NCI-H2029 (cell line): ENCODE measurements at places on chromosomes 11 and 22.

DNA sequence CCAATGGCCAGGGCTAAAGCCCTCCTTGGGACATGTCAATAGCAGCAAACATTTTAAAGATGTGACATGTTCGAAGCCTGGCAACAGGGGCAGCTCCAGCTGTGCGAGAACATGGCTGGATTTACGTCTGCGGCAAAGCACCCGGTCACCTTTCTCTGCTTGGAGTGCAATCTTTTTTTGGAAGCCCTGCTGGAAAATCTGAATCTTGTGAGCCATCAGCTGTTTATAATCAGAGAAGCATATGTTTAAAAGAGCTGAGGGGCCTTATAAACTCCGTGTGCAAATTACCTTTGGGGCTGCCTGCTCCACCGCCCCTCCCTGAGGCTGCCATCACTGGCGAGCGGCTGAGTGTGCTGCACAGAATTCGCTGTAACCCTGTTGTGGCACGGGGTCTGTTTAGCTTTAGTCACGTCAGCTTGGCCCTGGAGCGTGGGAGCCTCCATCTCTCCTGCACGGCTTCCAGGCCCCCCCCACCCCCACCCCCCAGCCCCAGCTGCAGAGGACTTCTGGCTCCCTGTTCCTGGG, 9.0 kb upstream of the KCNQ1OT1 start:
- DNase-seq = no peak

DNA sequence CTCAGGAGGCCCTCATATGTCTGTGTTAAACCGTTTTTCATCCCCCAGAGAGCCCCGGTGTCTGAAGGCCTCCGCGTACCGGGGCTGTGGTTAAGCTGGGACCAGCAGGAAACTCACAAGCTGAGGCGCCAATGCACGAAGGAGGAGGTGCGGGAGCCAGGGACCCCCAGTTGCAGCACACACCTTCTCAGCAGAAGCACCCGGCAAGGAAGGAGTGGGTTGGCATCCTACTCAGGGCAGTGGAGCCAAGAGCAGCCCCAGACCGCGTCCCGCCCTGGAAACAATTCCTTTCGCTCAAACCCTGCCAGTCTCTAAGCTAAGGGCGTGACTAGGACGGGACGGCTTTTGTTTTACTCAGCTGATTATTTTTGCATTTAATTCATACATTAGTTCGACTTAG, 726.9 kb downstream of the BRD1 start:
- DNase-seq = no peak

GRCh38 chr22:42439821-42440674, 7.8 kb upstream of the NFAM1 start:
- DNase-seq = no peak

- DNase-seq = no peak
These were observed 29.9 kb downstream of the LRRC74B start for GRCh38 chr22:21075516-21076138.

DNA sequence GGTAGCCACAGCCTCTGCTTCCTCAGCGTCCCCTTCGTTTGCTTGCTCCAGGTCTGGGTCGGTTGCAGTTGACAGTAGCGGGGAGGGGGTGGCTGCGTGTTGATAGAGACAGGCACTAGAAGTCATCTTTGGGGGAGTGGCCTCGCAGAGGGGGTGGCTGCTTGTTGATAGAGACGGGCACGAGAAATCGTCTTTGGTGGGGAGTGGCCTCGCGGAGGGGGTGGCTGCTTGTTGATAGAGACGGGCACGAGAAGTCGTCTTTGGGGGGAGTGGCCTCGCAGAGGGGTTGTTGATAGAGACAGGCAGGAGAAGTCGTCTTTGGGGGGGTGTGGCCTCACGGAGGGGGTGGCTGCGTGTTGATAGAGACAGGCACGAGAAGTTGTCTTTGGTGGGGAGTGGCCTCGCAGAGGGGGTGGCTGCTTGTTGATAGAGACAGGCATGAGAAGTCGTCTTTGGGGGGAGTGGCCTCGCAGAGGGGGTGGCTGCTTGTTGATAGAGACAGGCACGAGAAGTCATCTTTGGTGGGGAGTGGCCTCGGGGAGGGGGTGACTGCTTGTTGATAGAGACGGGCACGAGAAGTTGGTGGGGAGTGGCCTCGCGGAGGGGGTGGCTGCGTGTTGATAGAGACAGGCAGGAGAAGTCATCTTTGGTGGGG, 328.3 kb downstream of the TBC1D22A start:
- no peak for DNase-seq

DNA sequence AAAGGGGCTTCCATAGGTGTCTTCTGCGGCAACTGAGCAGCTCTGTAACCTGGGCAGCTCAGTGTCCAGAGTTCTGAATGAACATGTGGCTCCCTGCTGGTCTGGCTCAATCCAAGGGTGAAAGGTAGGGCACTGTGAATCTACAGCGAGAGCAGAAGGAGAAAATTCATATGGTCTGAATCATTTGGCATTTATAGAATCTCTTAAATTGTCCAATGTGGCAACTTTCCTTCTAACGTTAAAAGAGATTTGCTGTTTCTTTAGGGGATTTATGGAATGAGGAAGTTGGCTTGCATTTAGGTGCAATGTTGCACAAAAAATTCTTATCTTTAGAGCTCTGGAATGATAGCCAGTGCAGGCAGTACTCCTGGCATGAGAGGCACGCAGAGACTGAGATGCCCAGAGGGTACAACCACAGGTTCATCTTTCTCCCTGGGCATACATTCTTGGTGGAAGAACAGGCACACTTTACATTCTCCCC, 17.0 kb downstream of the ATXN10 start:
- no peak for DNase-seq

GRCh38 chr11:35135222-35135621, 3.7 kb upstream of the CD44 start:
- no peak for DNase-seq

- DNase-seq = no peak
These were observed 734 bp upstream of the TMEM123 start for GRCh38 chr11:102453302-102453695.

- no peak for DNase-seq
These were observed 102.5 kb downstream of the KCNA4 start for GRCh38 chr11:29914203-29914930.

DNA sequence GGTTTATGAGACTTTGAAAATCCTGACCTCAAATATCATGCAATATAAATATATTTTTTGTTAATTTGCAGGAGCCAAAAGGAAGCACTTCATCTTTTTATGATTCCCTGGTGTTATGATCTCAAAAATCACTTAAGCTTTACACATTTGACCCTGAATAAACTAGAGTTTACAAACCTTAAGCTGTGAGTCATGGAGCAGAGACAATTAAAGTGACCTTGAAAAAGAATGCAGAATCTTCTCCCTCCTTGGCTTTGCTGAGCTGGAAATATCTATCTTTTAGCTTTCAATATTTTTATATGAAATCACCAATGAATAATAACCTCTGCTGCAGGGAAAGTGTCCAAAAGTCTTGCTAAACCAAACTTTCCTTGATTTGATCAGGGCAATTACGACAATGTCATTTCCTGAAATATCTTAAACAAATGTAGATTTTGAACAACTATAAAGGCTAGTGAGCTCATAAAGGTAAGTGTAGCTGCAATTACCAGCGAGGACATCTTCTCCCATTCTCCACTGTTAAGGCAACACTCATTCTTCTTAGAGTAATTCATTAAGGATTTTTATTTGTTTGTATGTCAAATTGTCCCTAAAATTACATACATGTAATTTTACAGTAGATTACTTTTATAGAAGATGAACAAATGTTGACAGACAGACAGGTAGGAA, 747.0 kb upstream of the LUZP2 start:
- DNase-seq = no peak

- no peak for DNase-seq
These were observed 1.3 kb downstream of the PLEKHA7 start for GRCh38 chr11:17012712-17013547.

GRCh38 chr11:43486141-43486540, 127.4 kb downstream of the TTC17 start:
- DNase-seq = no peak

DNA sequence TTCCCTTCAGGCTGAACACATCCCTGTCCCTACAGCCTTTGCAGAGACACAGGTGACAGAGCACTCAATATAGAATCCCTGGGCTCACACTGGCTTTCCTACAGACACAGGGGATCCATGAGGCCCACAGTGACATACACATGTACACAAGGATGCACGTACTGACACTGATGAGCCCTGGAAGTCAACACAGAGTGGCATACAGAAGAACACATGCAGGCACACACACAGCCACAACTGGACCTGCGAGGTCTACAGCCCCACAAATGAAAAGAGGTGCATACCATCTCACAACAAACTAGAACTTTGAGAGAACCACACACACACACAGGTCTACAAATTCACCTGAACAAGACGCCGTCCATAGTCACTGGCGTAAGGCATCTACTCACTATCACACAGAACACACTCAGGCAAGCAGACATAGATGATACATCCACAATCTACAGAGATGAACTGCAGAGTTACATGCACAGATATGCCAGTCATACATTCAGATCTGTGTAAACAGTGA, 3.5 kb upstream of the ZNF74 start:
- DNase-seq = no peak

GRCh38 chr11:70138403-70138802, 60.3 kb downstream of the ANO1 start:
- no peak for DNase-seq

DNA sequence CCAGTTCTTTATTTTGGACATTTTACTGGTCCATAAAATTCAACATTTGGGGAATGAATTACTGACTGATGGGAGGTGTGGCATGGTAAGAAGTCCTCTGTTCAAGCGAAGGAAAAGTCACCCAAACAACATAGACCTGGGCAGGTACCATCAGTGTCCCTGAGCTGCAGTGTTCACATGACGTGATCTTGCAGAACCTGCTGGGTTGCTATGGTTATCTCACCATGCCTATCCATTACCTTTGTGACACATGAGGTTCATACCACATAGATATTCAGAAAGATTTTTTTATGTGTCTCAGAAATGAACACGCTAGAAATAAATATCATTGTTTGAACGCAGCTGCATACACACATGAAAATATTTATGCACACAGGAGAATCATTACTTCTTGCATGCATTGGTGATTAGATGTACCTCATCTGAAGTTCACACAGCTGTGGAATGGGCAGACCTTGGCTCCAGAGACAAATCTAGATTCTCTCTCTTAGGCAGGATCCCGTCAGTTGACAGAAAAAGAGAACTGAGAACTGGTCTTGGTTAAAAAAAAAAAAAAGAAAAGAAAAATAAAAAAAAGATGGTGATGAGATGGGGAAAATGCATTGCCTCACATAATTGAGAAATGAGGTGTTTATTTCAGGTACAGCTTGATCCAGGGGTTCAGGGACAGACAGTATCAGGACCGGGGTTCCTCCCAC, 21.4 kb upstream of the RCN1 start:
- no peak for DNase-seq

- no peak for DNase-seq
These were observed 41.5 kb upstream of the CYP2D6 start for GRCh38 chr22:42171946-42172719.

DNA sequence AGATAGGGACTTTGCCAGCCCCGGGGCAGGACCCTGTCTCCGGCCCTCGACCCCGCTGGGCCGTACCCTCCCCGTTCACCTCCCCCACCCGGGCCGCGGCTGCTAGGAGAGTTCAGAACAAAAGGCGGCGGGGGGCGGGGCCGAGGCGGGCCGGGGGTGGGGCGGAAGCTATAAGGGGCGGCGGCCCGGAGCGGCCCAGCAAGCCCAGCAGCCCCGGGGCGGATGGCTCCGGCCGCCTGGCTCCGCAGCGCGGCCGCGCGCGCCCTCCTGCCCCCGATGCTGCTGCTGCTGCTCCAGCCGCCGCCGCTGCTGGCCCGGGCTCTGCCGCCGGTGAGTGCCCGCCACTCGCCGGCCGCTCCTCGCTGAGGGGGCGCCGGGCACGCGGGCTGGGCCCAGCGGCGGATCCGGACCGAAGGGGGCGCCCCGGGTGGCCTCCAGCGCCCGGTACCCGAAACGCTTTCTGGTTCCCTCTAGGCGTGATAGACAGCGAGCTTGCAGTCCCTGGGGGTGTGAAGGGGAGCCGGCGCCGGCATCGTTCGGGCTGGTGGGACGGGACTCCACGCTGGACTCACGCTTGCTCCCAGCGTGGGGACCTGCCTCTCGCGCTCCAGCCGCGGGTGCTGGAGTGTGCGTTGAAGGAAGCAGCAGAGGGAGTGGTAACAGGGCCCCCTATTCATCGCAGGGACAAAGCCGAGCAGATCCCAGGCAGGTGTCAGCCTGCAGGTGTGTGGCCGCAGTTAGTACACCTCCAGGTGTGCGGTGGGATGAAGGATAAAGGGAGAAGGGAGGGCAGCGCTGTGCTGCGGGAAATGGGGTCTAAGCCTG, at the start of gene MMP11:
TSS of gene MMP11 (plus strand) at position 201 of the 825 bp plus-strand sequence. CDS start at position 223, 22 bp downstream.
- DNase-seq = peak; percentile 27

DNA sequence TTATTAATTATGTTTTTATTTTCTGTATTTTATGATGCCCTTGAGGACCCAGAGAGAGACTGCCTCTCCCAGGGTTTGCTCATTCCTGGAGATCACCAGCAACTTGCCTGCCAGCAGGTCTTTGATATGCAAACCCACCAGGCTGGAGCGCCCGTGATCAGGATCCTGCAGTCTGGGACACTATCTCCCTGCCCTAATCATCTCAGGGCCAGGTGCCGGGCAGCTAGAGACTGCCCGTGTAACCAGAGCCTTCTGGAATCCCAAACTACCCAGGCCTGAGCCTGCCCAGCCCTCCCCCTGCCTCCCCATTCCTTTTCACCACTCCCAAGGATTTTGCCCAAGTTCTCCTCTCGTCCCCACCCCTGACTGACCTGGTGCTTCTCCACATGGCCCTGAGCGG, 52.2 kb upstream of the B3GAT1 start:
- no peak for DNase-seq

- no peak for DNase-seq
These were observed 878.1 kb downstream of the BRD1 start for GRCh38 chr22:48949375-48950149.

GRCh38 chr11:8043756-8044155, 37.3 kb upstream of the TUB start:
- DNase-seq = no peak

- DNase-seq = no peak
These were observed 11.1 kb downstream of the IGHMBP2 start for GRCh38 chr11:68914761-68915160.

GRCh38 chr11:578276-579035, 2.2 kb downstream of the PHRF1 start:
- DNase-seq = no peak

- no peak for DNase-seq
These were observed 428.5 kb downstream of the SOX6 start for GRCh38 chr11:15927864-15928217.

GRCh38 chr11:16153951-16154350, 202.4 kb downstream of the SOX6 start:
- no peak for DNase-seq

- DNase-seq = no peak
These were observed 77.7 kb upstream of the RAB1B start for GRCh38 chr11:66190786-66191185.

GRCh38 chr11:7892059-7892699, 38.9 kb downstream of the OR10A6 start:
- DNase-seq = no peak

DNA sequence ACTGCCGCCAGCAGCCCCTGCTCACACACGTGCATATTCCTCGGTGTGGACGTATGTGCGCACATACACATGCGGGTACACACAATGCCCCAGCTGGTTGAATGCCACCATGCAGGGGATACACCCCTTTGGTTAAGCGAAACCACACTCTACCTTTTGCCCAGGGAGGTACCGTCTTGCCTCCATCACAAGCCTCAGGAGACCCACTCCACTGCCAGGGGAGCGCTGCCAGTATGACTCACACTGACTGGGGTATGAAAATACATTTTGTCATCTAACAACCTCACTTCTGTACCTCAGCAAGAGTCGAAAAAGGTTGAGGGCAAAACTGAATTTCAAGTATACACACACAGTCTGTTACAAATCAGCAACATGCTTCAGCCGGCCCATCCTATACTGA, 39.4 kb downstream of the TMEM45B start:
- no peak for DNase-seq
